ENCODE measurements at places on chromosomes 4 and X.

DNA sequence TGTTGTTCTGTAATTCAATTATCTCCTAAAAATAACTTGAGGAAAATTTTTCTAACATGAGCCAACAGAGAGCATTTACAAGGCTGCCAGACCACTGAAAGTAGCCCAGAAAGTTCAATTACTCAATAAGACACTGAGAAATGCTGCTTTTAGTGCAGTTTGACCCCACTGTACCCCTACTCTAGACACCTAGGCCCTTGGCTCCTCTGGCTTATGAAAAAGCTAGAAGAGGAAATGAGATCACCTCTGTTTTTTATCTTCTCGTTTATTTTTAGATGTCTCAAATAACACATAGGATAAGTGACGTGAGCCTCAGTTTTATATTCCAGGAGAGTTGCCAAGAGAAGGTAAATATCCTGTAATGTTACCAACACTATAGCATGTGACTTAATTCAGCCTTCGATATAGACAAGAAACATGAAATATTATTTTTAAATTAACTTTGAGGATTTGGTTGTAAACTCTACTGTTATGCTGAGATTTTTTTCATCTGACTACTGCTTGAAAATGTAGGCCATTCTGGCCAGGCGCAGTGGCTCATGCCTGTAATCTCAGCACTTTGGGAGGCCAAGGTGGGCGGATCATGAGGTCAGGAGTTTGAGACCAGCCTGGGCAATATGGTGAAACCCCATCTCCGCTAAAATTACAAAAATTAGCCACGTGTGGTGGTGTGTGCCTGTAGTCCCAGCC, 24.4 kb downstream of the TNIP3 start:
- DNase-seq, result peak; percentile 25

- DNase-seq, result no peak
These were observed 260.5 kb downstream of the RAPGEF2 start for GRCh38 chr4:159363361-159363760.

DNA sequence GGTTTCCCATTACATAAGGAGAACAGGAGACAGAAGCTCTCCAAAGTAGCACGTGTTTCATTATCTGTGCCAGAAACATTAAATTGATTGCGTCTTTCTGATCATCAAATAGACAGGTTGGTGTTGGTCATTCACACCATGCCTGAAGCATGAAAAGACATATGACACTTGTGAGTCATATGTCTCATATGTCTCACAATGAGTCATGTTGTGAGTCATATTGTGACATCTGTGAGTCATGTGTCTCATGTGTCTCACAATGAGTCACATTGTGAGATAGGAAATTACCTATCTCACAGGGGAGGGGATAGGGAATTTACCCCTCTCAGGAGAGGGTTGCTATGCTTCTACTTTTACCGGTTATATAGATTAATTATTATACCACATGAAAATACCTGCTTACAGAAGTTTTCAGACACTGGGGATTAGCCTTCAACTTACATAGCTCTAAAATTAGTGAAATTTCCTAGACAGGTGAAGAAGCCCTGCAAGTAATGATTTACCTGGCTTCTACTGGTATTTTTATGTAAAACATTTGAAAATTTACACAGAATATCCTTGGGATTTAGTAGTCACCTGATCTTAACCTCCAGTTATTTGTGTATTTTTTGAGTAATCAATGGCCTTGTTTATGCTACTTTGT, 80.8 kb downstream of the NPFFR2 start:
- peak; percentile 88 for DNase-seq

DNA sequence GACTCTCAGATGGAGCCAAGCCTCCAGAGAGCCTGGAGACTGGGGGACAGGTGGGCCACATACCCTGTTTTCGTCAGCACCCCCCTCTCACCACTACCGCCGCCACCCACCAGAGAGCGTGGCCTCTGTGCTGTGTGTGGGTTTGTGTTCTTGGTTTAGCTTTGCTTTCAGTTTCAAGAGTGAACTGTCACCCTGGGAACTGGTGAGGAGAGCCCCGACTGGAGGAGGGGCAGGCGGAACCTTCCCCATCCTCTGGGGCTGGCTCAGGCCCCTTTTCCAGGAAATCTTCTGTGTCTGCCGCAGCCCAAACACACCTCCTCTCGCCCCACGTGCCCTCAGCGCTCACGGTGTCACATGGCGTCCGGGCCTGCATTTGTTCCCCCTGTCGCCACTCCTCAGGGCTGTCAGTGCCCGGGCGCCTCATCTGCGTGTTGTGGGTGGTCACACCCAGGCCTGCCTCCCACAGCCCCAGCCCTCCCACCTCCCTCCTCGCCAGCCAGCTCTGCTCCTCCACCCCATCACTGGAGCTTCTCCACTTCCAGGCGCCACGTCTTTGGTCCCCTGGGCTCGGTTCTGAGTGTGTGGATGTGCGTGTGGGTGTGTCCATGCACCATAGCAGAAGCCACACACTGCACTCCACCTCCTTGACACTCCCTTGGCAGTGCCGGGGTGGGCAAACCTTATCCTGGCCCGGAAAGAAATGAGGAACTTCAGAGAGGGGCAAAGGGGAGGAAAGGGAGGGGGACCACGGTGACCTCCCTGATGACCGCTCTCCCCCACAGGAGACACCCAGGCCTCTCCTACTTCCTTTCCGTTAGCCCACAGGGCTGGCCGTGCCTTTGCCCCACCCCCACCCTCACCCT, 27.8 kb downstream of the ELF4 start:
- no peak for DNase-seq

- DNase-seq, result no peak
These were observed 98.0 kb upstream of the MAP9 start for GRCh38 chr4:155474758-155475157.

DNA sequence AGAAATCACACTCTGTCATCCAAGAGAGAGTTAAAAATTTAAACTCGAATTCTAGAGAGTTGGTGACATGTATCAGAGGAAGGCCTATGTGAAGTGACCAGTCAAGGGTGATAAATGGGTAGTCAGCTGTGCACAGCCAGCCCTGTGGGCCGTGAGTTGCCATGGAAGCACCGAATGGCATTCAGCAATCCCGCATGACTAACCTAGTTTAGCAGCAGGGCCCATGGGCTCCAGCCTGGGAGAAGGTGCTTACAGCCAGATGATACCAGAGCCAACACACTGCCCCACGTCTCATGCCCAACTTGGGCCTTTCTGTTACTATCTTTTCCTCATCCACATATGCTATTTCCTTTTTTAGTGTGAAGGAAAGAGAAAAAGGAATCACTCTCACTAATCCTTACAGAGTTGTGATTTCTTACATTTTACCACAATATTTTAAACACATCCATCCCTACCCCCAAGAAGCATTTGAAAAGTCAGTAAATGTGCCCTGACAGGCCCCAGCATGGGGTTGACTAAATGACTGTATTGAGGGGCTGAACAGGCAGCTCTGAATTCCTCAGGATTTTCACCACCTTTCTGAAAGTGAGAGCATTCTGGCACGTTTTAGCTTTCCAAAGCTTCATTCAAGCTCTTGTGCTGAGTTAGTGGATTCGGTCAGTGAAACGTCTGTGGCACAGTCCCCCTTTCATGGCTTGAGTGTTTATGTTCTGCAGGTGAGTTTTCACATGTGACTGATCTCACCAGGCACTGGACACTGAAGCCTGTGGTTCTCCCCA, 104.2 kb downstream of the AFF1 start:
- no peak for DNase-seq

GRCh38 chr4:28238876-28239275, 1378.2 kb downstream of the STIM2 start:
- no peak for DNase-seq

DNA sequence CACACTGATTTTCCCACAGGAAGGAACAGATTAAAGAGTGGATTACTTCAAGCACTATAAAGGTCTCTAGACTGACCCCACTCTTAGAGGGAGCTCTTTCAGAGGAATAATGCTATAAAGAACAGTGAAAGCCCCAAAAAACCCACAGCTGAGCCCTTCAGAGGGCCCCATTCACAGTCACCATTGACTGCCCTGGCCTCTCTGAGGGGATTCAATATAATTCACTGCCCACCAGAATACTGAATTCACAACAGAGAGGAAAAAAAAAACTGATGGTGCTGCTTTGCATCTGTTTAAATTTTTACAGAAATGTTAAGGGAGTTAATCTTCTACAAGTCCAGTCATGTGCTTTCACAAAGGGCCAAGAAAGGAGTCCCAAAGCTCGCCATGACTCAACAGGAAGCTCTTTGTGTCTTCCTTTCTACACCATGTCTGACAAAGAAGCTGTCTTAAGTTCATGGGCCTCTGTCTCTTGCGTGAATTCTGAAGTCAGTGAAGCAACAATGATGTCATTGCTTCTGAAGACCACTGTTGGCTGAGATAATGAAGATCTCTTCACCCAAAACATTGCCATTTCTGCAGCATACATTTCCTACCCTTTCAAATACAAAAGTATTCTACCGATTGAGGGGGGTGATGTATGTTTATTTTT, 174.9 kb downstream of the ADAMTS3 start:
- DNase-seq, result no peak

DNA sequence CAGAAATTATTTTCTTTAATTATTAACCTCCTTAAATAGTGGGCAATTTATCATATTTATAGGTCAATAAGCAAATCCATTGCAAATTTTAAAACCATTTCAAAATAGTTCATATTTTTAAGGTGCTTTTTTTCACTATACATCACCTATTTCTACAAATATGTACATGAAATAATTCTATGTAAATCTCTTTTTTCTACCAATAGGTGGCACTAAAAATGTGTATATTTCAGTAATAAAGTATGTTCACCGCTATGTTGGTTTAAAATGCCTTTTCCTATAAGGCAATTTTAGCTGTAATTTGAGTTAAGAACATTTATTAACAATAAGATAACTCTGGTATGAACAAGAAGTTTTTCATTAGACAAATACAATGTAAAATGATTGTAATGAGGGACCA, 672.2 kb downstream of the KCTD8 start:
- no peak for DNase-seq

- no peak for DNase-seq
These were observed 18.8 kb downstream of the DOK7 start for GRCh38 chr4:3481783-3482393.

GRCh38 chr4:155602351-155603140, 64.1 kb upstream of the GUCY1A1 start:
- DNase-seq, result no peak

- no peak for DNase-seq
These were observed 49.2 kb downstream of the GPC4 start for GRCh38 chrX:133365871-133366611.

DNA sequence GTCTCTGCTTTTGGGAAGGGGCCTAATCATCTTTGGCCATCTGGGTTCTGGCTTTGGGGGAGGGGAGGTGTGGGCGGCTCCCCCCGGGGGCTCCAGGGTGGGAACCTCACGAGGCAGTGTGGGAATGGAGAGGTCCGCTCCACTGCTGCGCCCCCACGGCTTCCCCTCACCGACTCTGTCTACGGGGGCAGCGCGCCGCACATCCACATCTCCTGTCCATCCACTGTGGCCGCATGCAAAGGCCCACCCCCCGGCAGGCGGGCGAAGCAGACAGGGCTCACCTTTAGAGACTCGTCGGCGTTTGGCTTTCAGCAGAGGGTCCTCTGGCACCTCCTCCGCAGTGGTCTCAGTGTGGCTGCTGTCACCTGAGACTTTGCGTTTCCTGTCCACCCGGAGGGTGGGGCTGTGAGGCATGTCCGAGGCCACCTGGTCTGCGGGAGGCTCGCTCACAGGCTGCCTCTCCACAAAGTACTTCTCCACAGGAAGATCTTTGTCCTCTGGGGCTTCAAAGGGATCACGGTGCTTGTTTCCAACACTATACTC, 33.6 kb downstream of the BCOR start:
- DNase-seq, result no peak

DNA sequence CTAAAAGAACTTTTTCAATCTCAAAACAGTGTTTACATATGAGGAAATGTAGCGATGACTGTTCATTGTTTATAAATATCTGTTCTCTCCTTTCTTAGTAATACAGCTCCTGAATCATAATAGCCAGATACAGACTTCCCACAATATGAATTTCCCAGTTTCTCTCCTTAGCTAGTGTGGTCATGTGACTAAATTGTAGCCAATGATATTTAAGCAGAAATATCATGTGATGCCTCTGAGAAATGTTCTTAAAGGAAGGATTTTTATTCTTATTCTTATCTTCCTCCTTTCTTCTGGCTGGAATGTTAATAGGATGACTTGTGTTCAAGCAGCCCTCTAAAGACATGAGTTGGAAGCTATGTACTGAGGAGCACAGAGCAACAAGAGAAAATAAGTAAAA, 383.7 kb upstream of the ATOH1 start:
- DNase-seq, result no peak

DNA sequence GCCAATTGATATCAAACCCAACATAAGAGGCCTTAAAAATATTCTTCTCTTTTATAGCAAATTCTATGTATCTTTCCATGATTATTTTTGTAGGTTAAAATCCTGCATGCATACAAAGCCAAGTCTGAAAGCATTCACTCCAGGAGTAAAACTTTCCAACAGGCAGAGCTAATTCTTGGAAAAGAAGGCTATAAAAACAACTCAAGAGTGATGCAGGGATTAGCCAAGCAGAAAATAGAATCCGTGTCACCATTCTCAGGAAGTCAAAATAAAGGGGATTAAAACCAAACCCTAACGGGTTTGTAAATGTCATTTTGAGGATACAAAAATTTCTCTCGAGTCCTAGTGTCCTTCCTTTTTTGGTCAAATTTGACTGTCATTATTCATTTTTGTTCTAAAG, 412.4 kb downstream of the DMD start:
- no peak for DNase-seq

- no peak for DNase-seq
These were observed 1624.0 kb upstream of the IGFBP7 start for GRCh38 chr4:58734030-58734674.

DNA sequence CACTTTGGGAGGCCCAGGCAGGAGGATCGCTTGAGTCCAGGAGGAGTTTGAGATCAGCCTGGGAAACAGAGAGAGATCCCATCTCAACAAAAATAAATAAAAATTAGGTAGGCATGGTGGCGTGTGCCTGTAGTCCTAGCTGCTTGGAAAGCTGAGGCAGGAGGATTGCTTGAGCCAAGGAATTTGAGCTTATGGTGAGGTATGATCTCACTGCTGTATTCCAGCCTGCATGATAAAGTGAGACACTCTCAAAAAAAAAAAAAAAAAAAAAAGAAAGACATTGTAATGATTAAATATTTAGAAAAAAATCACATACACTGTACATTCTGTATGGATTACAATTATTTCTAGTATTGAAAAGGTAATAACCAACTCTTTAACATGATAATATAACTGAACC, 87.1 kb downstream of the SLIT2 start:
- no peak for DNase-seq

- no peak for DNase-seq
These were observed 27.4 kb downstream of the ADH5 start for GRCh38 chr4:99061048-99061700.

DNA sequence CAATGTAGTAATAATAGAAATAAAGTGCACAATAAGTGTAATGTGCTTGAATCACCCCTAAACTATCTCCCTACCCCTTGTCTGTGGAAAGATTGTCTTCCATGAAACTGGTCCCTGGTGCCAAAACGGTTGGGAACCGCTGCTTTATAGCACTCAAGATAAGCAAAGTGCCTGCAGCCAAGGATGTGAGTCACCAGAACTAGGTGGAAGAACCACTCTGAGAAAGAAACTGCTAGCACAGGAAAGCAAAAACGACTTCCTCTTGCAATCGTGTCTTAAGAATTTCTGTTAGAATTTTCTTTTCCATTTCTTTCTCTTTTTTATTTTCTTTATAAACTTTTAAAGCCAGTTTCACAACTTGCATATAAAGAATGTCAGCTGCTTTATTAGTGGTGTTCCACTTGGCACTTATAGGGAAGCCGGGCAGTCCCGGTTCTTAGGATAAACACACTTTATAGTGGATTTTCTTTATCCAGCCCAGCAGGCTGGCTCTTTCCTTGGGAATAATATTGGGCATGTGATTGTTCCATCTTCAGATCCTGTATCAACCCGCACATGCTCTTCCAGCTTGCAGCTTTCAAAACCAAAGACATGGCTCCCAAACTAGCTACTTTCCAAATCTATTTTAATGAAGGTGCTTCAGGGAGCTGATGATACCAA, 32.3 kb upstream of the CXCL8 start:
- DNase-seq, result no peak

Data from GM12878 (cell line).